Breast epithelium (tissue), 4 donors: ENCODE measurements at places on chromosomes 6 and 20. TPM values are rescaled to one million over a fixed set of nuclear protein-coding genes. Genes with fewer than 3 reads are reported as not detected.

DNA sequence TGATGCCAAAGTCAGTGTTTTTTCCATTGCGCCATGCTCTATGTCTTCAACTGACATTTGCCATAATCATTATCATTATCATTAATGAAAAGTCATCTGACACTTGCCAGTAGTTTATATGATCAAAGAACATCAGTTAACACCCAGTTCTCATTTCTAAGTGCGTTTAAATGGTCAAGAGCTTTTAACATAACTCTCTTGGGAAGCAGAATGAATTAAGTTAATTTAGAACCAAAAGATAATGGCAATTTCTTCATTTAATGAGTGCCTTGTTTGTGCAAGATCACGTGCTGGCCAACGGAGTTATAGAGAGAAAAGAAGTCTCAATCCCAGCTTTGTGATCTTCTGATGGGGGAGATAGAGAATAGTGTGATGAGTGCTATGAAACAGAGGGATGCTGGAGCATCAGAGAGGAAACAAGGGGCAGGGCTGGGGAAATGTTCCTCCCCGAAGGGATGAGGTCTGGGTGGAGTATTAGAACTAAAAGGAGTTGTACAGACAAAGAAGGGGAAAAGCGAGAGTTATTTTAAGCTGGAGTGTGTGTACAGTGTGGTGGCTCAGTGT, 20.3 kb downstream of the ANKS1A start:
- no peaks in the 10 kb centered on the region for H3K4me1 ChIP-seq
- H3K27ac ChIP-seq = no peak overlapping the region
- H3K27me3 ChIP-seq = no peaks in the 10 kb centered on the region
- no peaks in the 10 kb centered on the region for H3K36me3 ChIP-seq
- no peak for DNase-seq
- H3K4me3 ChIP-seq = no peak overlapping the region

DNA sequence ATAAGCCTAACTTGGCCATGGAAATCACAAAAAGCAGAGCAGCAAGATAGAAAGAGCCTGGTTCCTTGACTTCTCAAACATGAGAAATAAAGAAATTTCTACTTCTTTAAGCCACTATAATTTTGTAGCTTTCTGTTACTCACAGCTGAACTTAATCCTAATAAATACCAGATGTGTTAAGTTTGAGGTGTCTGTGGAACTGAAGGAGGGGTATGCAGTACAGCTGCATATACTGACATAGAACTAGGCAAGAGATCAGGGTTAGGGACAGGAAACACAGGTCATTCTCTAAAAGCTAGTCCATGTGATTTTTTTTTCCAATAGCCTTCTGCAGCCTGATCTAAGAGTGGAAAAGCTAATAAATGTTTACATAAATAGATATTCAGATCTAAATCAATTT, 123.9 kb downstream of the COL12A1 start:
- H3K4me1 ChIP-seq = no peaks in the 10 kb centered on the region
- H3K27ac ChIP-seq = no peak overlapping the region
- no peak overlapping the region for H3K4me3 ChIP-seq
- DNase-seq = no peak
- no peaks in the 10 kb centered on the region for H3K36me3 ChIP-seq

CALHM5 gene
- total RNA-seq = 1.6 TPM

CST5 gene
- total RNA-seq = not detected

GRCh38 chr6:53628354-53629119, 37.0 kb downstream of the KLHL31 start:
- no peaks in the 10 kb centered on the region for H3K27me3 ChIP-seq
- no peaks in the 10 kb centered on the region for H3K36me3 ChIP-seq
- peak overlapping the region; percentile 29 for H3K4me3 ChIP-seq
- H3K27ac ChIP-seq = peak overlapping the region; percentile 45

GRCh38 chr6:31465718-31466117, 32.2 kb upstream of the MICB start:
- no peaks in the 10 kb centered on the region for H3K36me3 ChIP-seq
- H3K27me3 ChIP-seq = no peaks in the 10 kb centered on the region
- H3K4me3 ChIP-seq = no peak overlapping the region
- H3K4me1 ChIP-seq = no peaks in the 10 kb centered on the region
- no peak for DNase-seq

LAMA2 gene
- total RNA-seq = 118 TPM

GRCh38 chr6:40671001-40671693, 84.0 kb upstream of the LRFN2 start:
- H3K27ac ChIP-seq = no peak overlapping the region
- no peaks in the 10 kb centered on the region for H3K36me3 ChIP-seq
- H3K4me3 ChIP-seq = no peak overlapping the region
- no peaks in the 10 kb centered on the region for H3K4me1 ChIP-seq

GRCh38 chr6:161261325-161261724, 12.5 kb downstream of the AGPAT4 start:
- no peaks in the 10 kb centered on the region for H3K4me1 ChIP-seq
- H3K36me3 ChIP-seq = no peaks in the 10 kb centered on the region
- no peak overlapping the region for H3K27ac ChIP-seq
- DNase-seq = no peak
- H3K27me3 ChIP-seq = no peaks in the 10 kb centered on the region
- H3K4me3 ChIP-seq = no peak overlapping the region

FAXC gene
- total RNA-seq = not detected

LY6G5C gene
- total RNA-seq = 0.33 TPM

CST4 gene
- total RNA-seq = not detected

- no peaks in the 10 kb centered on the region for H3K4me1 ChIP-seq
- no peak for DNase-seq
- no peak overlapping the region for H3K4me3 ChIP-seq
- H3K27me3 ChIP-seq = no peaks in the 10 kb centered on the region
These were observed 859.0 kb downstream of the QKI start for GRCh38 chr6:164273491-164273890.

CGA gene
- not detected for total RNA-seq

- H3K4me1 ChIP-seq = no peaks in the 10 kb centered on the region
- H3K27me3 ChIP-seq = no peaks in the 10 kb centered on the region
- H3K36me3 ChIP-seq = no peaks in the 10 kb centered on the region
- H3K27ac ChIP-seq = no peak overlapping the region
These were observed 38.7 kb downstream of the MOXD1 start for GRCh38 chr6:132362442-132363185.

BPIFB4 gene
- not detected for total RNA-seq

- no peak for DNase-seq
- no peaks in the 10 kb centered on the region for H3K4me1 ChIP-seq
- no peak overlapping the region for H3K4me3 ChIP-seq
- no peaks in the 10 kb centered on the region for H3K27me3 ChIP-seq
These were observed 58.2 kb downstream of the NEDD9 start for GRCh38 chr6:11174242-11174611.

- no peak for DNase-seq
- no peaks in the 10 kb centered on the region for H3K36me3 ChIP-seq
- no peaks in the 10 kb centered on the region for H3K27me3 ChIP-seq
- no peak overlapping the region for H3K27ac ChIP-seq
These were observed 668.2 kb upstream of the GJE1 start for GRCh38 chr6:141464490-141464889.

DNA sequence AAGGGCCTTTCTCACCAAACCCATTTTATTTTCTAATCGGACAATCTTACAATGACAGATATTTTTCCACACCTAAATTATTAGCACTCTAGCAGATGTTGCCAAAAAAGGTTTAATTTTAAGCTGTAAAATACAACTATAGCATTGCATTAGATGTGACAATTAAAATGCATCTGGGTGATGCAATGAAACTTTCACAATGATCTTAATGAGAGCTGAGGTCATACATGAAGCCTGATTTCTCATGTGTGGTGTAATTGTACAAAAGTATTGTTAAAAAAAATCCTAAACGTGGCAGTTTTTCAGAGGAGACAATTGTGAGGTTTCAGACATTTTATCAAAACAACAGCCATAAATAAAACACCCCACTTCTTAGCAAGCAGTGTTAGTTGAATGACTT, 606.0 kb downstream of the HDGFL1 start:
- H3K27me3 ChIP-seq = no peaks in the 10 kb centered on the region
- H3K4me1 ChIP-seq = no peaks in the 10 kb centered on the region
- H3K36me3 ChIP-seq = no peaks in the 10 kb centered on the region
- H3K27ac ChIP-seq = no peak overlapping the region

- DNase-seq = no peak
- no peak overlapping the region for H3K4me3 ChIP-seq
- H3K4me1 ChIP-seq = peaks cover 12% of the 10 kb centered on the region
These were observed 18.5 kb downstream of the PLCB1 start for GRCh38 chr20:8150591-8150990.

DNA sequence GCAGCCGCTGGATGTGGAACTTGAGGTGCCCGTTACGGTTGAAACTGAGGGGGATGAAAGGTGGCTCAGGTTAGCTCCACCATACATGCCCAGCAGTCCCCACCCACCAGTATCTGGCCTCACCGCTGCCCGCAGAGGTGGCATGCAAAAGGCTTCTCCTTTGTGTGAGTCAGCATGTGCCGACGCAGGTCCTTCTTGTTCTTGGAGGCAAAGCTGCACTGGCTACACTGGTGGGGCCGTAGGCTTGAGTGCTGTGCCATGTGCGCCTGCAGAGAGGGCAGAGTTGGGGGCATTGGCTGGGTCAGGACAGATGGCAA, 15.8 kb downstream of the PCIF1 start:
- H3K4me3 ChIP-seq = no peak overlapping the region
- H3K4me1 ChIP-seq = no peaks in the 10 kb centered on the region
- peaks cover 8% of the 10 kb centered on the region for H3K36me3 ChIP-seq
- H3K27me3 ChIP-seq = no peaks in the 10 kb centered on the region

GRCh38 chr20:50532221-50532620, 22.0 kb downstream of the PTPN1 start:
- no peak for DNase-seq
- H3K4me1 ChIP-seq = no peaks in the 10 kb centered on the region
- H3K36me3 ChIP-seq = no peaks in the 10 kb centered on the region

DNA sequence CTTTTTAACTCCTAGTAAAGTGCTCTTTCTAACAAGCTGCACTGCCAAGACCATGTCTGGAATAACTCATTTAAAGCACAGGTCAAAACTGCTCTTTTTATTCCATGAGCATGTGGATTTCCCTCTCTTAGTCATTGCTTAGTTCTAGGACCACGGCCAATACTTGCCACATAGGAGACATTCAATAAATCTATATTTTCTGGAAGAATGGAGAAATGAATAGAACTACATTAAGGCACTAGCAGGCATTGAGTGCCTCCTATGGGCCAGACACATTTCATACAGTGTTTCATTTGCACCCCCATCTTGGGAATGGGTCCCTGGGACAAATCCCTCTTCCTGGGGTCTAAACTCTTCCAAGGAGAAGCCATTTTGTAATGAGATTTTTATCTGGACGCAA, 552.8 kb upstream of the CITED2 start:
- no peak for DNase-seq
- H3K27me3 ChIP-seq = no peaks in the 10 kb centered on the region
- H3K4me1 ChIP-seq = no peaks in the 10 kb centered on the region
- no peaks in the 10 kb centered on the region for H3K36me3 ChIP-seq

FBXO30 gene
- 8.0 TPM for total RNA-seq

DNA sequence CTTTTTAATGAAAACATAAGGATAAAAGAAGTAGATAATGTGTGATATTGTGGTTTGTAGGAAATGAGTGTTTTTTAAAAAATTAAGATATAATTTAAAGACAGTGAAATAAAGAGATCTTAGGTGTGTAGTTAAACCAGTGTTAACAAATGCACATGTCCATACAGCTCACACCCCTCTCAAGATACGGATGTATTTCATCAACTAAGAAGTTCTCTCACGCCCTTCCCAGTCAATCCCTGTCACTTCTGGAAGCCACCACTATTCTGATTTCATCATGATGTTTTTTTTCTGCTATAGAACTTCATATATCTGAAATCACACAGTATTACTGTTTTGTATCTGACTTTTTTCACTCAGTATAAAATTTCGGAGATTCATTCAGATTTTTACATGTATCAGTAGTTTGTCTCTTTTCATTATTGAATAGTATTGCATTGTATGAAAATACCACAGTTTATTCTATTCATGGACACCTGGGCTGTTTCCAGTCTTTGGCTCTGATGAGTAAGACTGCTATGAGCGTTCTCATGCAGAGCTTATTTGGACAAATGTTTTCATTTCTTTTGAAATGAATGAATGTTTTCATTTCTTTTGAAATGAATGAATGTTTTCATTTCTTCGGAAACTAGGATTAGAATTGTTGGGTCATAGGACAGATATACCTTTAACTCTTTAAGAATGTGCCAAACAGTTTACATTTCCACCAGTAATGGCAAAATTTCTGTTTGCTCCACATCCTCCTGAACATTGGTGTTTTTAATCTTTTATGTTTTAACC, 49.7 kb upstream of the ELOVL5 start:
- no peak for DNase-seq
- no peaks in the 10 kb centered on the region for H3K27me3 ChIP-seq
- no peak overlapping the region for H3K4me3 ChIP-seq
- H3K4me1 ChIP-seq = no peaks in the 10 kb centered on the region
- H3K27ac ChIP-seq = no peak overlapping the region

ASIP gene
- total RNA-seq = not detected

HLA-F gene
- 93.7 TPM for total RNA-seq

DNA sequence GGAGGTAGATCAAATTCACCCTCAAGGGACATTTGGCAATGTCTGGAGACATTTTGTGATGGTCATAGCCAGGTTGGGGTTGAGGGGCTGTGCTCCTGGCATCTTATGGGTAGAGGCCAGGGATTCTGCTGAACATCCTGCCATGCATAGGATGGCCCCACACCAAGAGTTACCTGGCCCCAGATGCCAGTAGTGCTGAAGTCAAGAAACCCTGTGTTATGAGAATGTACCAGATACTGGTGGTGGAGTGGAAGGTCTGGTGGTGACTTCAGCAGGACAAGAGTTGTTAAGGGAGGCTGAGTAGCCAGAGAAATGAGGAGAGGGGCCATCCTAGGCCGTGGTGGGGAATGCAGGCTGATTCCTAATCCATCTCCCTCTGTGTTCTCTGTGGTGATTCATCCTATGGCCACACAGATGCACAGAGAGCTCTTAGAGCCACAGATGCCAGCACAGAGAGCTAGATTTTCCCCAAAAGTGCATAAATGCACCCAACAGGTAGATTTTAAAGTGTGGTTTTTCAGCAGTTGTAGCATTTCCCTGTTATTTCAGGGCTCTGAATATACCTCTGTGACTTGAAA, 43.6 kb downstream of the CDYL start:
- H3K36me3 ChIP-seq = no peaks in the 10 kb centered on the region
- no peak overlapping the region for H3K27ac ChIP-seq
- DNase-seq = no peak
- peaks cover 3% of the 10 kb centered on the region for H3K4me1 ChIP-seq

C6orf58 gene
- 0.44 TPM for total RNA-seq
